ENCODE measurements at places on chromosomes 16 and 17. TPM values are rescaled to one million over a fixed set of nuclear protein-coding genes. Genes with fewer than 3 reads are reported as not detected.

The CBLN1 gene
- 7.7 TPM for polyA plus RNA-seq

The FBXO39 gene
- polyA plus RNA-seq: not detected

The TBX2 gene
- polyA plus RNA-seq: not detected

The CDH5 gene
- not detected for polyA plus RNA-seq

The IRX5 gene
- 0.14 TPM for polyA plus RNA-seq

The ACSM2A gene
- polyA plus RNA-seq: not detected

The DPEP3 gene
- not detected for polyA plus RNA-seq

The PRSS53 gene
- polyA plus RNA-seq: 9.3 TPM

Measured in neural cell (in vitro differentiated cells).